ENCODE measurements at places on chromosomes 4 and X.
A peak's percentile ranks its signal among the peaks of the same experiment; 100 is the strongest.

DNA sequence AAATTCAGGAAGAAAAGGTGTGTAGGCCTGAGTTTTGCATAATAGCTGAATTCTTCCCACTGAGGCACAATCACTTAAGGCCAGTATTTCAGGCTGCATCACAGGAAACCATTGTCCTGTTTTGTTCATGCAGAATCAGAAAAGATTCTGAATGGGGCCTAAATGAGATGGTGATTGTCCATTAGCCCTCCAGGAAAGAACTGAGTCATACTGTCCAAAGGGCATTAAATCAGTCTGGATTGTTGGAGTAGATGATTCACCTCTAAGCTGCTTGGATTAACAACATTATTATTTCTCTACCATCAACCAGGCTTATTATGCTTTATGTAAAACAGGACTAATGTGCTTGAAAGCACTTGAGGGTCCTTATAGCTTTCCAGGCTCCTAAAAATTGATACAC is 36.2 kb downstream of the CT47B1 start:
- no peak for DNase-seq

DNA sequence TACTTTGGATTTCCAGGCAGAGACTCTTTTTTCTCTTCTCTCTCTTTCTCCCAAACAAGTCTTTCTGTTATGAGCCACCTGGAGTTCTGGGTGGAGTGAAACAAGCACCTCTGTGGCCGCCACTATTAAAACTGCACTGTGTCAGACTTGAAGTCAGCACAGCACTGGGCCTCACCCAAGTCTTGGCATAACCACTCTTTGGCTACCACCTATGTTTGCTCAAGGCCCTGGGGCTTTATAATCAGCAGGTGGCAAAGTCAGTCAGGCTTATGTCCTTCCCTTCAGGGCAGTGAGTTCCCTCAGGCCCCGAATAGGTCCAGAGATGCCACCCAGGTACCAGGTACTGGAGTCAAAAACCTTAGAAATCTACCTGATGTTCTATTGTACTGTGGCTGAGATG is 52.4 kb downstream of the ITIH6 start:
- no peak for DNase-seq

DNA sequence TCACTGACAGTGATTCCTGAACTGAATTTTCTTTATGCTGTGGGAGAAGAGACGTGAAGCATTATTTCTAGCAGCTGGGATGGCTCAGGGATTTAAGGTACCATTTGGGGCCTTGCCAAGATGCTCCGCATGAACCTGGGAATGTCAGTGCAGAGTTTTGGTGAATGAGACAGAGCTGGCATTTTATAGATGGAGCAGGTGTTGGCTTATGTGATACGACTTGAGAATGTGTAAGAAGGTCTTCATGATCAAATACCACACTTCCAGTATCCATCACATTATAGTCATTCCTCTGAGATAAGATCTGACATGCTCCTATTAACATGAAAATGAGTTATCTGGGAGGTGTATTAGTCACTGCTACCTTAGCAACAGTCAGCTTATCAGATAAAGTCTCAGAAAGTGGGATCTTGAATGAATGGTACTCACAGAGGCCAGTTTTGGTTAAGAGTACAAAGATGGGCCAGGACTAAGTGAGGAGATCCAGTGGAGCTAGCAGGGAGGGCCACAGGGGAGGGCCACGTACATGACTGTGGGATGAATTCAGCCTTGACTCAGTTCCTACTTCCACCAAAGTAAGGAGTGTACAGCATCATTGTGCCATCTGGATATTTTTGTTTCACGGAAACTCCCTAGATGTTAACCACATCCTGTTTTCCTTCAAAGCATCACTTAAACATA is 116.7 kb downstream of the SPCS3 start:
- peak; percentile 3 for DNase-seq

GRCh38 chrX:17759990-17760389 is 22.7 kb downstream of the SCML1 start:
- no peak for DNase-seq

Measured in fibroblast of the conjunctiva (primary cell).